T47D (cell line): ENCODE measurements at places on chromosomes 4 and X.

GRCh38 chr4:93759506-93759905, 69.0 kb upstream of the ATOH1 start:
- DNase-seq, result no peak

GRCh38 chr4:167787231-167787630, 305.1 kb upstream of the ANXA10 start:
- DNase-seq, result no peak

- no peak for DNase-seq
Observed at GRCh38 chr4:1091561-1091995, 21.8 kb downstream of the RNF212 start.

GRCh38 chrX:55342533-55343501, 78.1 kb upstream of the PAGE3 start:
- DNase-seq, result peak; percentile 20

DNA sequence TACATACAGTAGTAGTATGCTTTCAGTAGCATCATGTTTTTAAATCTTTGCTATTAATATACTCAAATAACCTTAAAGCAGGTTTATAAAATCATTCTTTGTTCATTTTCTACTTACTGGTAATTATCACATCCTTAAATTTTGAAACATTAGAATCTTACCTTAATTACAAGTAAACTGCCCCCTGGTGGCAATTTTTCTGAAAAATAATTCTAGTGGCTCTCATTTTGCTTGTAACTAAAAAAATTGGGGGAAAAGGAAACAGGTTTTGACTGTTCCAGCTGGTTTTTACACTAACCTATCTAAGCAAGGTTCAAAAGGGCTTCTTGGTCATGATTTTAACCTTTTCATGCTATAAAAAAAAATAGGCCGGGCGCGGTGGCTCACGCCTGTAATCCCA, 18.5 kb upstream of the DCAF4L1 start:
- DNase-seq, result peak; percentile 30

DNA sequence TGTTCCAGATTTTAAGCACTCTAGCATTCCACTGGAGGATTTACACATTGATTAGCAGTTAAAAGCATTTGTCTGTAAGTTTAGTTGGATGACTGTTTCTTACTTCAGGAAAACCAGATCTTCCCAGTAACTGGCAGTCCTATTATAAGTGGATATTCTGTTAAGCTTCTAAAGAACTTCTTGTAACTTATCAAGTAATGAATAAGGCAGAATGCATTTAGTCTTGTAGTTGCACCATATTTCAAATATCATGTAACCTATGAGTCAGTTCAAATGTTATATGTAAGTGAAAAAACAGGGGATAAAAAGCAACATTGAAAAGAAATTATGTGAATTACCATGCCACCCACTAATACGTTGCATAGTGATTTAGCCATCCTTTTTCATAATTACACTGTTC, 30.2 kb upstream of the TENM3 start:
- no peak for DNase-seq

- DNase-seq, result no peak
Observed at GRCh38 chr4:184375027-184375426, 99.3 kb downstream of the IRF2 start.

DNA sequence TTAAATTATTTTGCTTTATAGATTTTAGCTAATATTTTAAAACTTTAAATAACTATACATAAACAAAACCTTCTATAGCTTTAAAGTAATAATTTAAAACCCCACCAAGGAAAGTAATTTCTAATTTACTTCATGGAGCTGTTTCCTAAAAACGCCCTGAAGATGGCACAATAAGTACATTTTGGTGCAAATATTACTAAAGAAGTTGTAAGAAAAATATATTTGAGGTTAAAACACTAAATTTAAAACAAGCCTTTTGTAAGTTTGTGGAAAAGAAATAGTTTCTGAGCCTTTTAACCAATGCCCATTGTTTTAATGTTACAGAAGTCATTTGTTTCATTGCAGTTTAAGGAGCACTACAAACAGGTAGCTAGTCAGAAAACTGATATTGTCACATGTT, 137.4 kb upstream of the AGA start:
- no peak for DNase-seq

DNA sequence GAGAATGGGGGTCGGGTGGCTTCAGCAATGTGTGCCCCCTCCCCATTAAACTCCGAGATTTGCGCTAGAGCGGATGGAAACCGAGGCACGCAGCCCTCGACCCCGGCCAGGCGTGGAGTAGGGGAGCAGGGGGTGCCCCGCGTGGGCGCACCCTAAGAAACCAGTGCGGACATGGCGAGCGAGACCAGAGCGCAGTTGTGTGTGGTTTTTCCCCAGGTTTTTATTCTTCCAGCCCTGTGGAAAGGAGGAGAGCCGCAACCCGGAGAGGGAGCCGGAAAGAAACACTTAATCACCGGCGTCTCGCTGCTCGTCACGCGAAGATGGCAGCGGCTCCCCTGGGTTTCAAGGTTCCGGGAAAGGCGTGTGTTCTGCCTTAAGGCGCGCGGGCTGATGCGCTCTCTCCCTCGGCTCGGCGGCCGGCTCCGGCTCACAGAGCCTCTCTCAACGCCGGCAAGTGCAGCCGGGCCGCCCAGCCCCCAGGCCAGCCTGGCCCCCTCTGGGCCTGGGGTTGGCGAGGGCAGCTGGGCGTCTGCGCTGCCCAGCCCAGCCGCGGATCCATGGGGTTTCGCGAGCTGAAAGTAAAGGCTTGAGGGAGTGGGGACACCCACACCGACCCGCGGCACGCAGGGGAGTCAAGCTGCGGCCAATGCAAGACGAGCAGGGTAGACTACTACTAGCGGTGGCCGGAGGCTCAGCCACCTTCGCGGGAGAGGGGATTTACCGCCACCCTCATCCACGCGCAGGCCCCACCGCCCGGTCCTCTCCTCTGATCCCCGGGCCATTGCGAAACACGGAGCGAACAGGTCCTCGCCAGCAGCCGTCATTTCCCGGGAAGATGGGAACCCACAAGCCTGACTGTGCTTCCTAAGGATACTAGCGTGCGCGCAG, 74.0 kb upstream of the BCOR start:
- DNase-seq, result no peak

DNA sequence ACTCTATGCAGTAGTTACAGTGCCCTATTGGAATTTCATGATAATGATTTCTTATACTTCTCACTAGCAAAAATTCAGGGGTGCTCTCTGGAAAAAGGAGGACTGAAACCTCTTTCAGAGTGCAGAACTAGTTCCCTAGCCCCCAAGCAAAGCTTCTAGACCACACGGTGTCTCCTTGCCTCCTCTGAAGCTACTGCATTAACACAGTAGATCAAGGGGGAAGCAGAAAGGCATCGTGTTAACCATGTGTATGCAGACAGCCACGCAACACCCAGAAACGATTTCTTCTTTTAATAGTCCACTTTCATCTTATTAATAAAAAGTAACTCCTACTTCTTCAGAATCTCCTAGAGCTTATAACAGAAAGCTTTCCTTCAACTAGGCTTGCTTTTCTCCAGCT, 44.7 kb downstream of the MAML3 start:
- no peak for DNase-seq

DNA sequence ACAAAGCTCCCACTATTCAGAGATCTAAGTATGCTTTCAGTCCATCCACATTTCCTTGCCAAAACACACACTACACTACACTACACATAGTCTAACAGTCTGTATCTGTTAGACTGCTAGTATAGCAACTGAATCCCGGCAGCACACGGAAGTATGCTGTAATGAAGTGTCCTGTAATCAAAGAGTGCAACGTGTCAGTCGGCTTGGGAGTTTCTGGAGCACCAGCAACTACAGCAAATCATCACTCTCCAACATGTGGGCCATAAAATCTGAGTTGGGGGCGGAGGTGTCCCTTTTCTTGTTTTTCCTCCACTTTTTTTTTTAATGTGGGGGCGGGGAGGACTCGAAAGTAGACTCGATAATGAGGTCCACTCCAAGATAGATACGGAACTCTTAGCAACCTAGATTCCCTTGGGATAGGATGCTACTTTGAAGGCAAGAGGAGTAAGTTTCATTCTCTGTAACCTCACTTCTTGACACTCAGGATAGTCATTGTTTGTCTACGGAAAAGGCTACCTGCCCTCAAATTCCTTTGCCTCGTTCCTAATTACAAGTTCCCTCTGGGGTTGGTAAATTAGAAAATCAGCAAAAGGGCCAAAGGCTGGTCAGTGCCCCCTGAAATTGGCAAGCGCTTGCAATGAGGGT, 722 bp downstream of the SLC10A7 start:
- peak; percentile 44 for DNase-seq

DNA sequence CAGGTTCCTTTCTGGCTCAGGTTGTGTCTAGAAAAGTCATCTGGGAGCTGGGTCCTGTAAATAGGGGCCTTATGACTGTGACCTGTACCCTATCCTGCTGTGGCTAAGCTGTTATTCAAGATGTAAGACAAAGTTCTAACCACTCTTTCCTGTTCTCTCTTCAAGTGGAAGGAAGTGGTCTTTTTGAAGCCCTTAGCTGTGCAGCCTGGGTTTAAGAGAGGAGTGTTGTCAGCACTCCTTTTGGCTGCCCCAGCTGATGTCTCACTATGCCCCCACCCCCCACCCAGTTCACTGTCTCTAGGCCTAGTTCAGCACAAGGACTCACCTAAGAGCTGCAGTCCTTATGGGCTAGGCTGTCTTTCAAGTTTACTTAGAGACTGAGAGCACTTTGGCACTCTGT, 1069.5 kb downstream of the FAM133A start:
- DNase-seq, result no peak

DNA sequence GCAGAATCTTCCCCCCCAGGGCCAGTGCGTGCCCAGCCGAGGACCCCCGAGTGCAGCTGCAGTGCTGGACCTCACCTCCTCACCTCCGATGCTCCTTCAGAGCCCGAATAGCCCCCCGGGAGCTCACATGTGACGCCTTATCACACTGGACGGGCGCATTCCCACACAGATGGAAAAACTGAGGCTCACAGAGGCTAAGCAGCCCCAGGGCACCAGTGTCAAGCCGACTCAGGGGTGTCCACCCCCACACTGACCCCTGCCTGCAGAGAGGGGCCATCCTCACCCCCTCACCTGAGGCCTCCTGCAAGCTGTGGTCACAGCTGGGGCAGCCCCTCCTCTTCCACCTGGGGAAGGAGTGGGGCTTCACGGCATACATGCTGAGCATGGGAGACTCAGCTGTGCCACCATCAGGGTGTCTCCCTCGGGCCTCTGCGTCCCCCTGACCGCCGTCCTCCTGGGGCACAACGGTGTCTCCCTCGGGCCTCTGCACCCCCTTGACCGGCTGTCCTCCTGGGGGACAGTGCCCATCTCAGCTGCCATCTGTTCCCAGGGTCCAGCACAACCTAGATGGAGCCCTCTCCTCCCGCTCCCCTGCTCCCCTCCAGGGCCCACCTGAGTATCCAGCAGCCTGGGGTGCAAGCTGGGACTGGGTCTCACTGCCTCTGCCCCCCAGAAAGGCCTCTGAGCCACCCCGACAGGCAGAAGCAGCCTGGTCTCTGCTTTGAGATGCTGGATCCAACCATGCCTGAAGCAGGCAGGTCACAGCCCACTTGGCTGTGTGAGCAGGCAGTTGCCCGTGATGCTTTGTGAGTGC, 85.3 kb upstream of the NKX1-1 start:
- DNase-seq, result no peak

DNA sequence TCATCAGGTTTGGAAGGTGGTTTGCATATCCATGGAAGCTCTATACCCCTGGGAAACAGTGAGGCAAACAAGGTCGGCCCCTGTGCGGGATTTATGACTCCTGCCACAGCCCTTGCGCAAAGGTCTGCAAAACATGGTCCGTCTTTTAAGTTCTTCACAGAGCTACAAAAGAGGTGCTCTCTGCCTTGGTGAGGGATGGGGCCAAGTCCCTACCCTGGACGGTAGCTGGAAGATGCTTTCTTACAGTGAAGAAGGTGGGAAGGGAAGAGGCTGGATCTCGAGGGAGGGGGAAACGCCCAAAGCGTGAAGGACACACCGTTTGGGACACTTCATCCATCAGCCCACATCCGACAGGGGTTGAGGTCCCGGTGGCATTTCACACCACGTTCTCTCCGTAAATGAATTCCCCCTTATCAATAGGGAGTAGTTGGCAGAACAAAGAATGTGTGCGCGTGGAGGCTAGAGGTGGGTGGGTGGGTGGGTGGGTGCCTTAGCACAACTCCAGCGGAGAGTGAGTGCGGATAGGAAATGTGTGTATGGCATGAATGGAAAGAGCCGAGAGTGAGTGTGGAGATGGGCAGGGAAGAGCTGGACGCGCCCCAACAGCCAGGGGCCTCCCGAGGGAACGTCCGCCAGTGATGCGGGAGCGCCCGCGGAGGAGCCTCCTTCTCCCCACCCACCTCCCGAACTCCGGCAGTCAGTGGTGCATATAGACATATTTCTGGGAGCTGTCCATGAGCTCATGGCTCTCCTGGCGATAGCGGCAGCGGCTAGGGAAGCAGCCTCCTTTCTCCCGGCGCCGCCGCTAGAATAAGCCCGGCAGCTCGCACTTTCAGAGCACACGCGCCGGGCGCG, 68.3 kb downstream of the LARP7 start:
- DNase-seq, result peak; percentile 40

DNA sequence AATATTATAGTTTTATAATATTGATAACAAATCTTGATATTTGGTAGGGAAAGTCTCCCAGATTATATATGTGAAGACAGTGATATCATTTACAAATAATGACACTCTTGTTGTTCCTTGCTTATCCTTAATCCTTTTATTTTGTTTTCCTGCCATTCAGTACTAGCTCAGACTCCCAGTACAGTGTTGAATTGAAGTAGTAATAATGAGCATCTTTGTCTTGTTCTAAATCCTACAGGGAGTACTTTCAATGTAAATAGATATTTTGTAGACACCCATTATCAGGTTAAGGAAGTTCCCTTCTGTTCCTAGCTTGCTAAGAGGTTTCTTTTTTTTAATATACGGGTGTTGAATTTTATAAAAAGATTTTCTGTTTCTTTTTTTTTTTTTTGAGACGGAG, 33.0 kb downstream of the WWC2 start:
- DNase-seq, result no peak

- no peak for DNase-seq
Observed at GRCh38 chr4:102693861-102694260, 66.9 kb downstream of the MANBA start.

DNA sequence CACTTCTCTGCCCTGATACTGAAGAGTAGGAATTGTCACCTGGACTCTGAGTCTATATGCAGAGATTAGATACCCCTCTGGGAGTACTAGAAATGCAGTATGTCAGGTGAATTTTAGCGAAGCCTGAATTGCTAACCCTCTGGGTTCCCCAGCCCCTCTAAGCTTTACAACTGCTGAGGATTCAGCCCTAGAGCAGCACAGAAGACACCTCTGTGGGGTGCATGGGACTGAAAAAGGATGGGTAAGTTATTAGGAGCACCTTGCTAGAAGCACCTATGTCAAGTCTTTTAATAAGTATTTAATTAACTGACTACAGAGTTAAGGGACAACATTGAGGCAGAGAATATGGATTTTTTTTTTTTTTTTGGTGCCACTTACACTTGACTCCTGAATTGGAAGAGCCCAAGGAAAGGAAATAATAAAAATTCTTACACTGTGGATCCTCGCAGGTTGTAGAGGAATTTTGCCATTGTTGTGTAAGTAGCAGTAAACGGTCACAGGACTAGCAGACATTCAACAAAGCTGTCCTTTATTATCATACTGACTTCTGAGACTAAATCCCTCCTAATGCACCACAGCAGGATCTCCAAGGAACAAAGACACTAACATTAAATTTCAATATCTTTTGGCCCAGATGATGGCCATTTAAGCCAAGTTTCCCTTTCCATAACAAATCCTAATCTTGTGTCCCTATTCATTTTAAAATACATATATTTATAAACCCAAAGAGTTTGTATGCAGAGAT, 253.2 kb downstream of the ANKRD50 start:
- no peak for DNase-seq
